Activated CD8-positive, alpha-beta memory T cell treated with anti-CD3 and anti-CD28 coated beads for 1 hour (primary cell): ENCODE measurements at places on chromosomes 2 and 18.

DNA sequence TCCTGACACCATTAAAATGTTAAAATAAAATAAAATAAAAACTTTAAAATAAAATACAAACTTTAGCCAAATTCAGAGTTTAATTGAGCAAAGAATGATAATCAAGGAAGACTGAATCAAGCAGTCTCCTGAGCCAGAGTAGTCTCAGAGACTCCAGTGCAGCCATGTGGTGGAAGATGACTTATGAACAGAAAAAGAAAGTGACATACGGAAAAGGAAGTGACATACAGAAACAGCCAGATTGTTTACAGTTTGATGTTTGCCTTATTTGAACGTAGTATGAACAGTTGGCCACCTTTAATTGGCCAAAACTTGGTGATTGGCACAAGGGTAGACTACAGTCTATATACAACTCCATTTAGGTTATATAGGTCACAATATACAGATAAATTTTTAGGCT is 787.2 kb downstream of the ADCYAP1 start:
- no peak for DNase-seq

- DNase-seq: no peak
These were observed 125.0 kb downstream of the SETBP1 start for GRCh38 chr18:44805643-44806042.

DNA sequence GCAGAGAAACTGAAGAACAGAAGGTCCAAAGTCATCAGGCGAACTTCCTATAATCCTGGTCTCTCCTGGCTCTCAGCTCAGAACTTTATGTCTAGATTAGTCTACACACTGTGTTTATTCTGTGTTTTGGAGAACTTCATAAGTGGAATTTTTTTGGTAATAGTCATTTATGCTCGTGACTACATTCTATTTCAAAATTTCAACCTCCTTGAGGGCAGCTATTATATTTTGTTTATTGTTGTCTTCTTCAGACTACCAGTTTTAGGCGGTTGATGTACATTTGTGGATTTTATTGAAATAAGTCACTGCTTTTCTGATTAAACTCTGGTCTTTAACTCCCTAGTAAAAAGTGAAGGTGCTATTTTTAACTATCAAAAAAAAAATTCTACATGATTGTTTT is 816.6 kb downstream of the SATB2 start:
- DNase-seq: no peak

- no peak for DNase-seq
These were observed 3.9 kb upstream of the TNFRSF11A start for GRCh38 chr18:62321201-62321600.

DNA sequence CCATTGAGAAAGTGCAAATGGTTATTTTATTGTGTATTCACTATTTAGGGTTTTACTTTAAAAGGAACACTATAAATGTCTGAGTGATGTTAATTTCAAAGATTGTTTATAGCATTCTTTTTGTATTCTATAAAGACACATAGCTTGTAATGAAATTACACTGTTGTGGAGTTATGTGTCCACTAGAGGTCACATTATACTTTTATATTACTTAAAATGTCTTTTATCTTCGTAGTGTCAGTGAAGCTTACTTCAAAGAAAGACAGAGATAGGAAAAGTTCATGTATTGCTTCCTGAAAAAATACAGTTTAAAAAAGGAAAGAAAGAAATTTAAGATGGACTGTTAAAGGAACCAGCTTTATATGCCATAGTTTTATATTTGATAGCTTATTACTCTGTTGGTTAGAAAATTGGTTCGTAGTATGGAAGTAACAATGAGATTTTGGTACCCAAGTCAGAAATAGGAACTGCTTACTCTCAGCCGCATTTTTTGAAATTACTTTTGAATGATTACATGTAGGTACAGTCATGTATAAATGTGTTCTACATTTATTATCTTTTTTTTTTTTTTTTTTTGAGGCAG is 20.5 kb downstream of the APLF start:
- DNase-seq: no peak

GRCh38 chr2:225465827-225466226 is 66.3 kb downstream of the NYAP2 start:
- DNase-seq: no peak

- DNase-seq: no peak
These were observed 651 bp downstream of the KCNK3 start for GRCh38 chr2:26692897-26693849.

GRCh38 chr2:78676921-78677696 is 348.4 kb upstream of the REG3G start:
- DNase-seq: no peak

DNA sequence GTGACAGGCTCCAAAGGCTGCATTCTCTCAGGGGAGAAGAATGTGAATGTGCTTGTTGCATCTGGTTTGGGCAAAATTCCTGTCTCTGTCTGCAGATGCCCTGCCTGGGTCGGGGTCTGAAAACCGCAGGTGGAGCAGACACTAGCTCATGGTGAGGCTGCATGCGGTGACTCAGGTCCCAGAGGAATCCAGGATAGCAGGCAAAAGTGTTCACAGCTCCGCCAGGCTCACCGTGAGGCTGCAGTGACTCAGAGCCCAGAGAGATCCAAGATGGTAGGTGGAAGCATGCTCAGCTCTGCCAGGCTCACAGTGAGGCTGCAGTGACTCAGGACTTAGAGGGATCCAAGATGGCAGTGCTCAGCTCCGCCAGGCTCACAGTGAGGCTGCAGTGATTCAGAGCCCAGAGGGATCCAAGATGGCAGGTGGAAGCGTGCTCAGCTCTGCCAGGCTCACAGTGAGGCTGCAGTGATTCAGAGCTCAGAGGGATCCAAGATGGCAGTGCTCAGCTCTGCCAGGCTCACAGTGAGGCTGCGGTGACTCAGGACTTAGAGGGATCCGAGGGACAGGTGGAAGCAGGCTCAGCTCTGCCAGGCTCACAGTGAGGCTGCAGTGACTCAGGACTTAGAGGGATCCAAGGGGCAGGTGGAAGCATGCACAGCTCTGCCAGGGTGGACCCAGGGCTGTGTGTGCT is 200.5 kb downstream of the ACKR3 start:
- no peak for DNase-seq

DNA sequence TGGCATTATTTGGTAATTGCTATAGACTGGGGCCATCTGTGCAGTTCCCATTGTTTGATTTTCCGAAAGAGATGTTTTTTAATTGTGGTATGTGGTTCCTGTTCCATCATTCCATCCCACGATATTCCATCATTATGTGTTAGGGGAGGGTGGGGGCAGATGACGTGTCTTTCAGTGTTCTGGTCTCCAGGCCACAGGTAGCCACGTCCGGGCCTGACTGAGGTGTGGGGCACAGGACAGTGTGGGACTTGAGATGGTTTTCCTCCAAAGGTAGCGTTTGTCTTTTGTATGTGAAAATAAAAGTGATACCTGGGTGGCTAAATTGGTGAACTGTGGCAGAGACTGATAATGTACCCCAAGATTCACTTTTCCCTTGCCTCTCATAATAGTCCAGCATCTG is 192.2 kb upstream of the HAAO start:
- DNase-seq: no peak

GRCh38 chr2:29520001-29520400 is 401.4 kb downstream of the ALK start:
- no peak for DNase-seq

GRCh38 chr2:162965191-162965590 is 126.6 kb upstream of the KCNH7 start:
- DNase-seq: no peak

GRCh38 chr2:73334045-73334444 is 40.7 kb upstream of the EGR4 start:
- no peak for DNase-seq

- DNase-seq: no peak
These were observed 642 bp upstream of the KCNK3 start for GRCh38 chr2:26691881-26692278.

GRCh38 chr2:119809339-119810048 is 49.8 kb downstream of the PTPN4 start:
- no peak for DNase-seq

GRCh38 chr2:105055613-105056012 is 17.7 kb downstream of the MRPS9 start:
- DNase-seq: no peak

DNA sequence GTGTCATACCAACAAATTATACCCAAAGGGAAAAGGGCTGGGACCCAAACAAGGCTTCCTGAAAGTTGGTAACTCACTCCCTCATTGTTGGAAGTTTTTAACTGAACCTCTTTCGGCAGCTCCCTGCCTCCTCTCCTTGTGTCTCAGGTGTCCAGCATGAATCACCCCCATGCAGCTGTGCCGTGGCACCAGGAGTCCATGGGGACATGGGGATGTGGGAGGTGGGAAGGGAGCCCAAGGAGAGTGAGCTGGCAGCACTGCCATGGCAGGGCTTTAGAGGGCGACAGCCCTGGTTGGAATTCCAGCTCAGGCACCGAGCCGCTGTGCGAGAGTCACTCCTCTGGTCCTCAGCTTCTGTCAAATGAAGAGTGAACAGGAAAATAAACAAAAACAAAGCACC is 12.5 kb upstream of the GYPC start:
- DNase-seq: no peak

GRCh38 chr18:4444306-4444705 is 10.8 kb downstream of the DLGAP1 start:
- DNase-seq: no peak

GRCh38 chr2:189012351-189012750 is 38.2 kb downstream of the COL3A1 start:
- no peak for DNase-seq

DNA sequence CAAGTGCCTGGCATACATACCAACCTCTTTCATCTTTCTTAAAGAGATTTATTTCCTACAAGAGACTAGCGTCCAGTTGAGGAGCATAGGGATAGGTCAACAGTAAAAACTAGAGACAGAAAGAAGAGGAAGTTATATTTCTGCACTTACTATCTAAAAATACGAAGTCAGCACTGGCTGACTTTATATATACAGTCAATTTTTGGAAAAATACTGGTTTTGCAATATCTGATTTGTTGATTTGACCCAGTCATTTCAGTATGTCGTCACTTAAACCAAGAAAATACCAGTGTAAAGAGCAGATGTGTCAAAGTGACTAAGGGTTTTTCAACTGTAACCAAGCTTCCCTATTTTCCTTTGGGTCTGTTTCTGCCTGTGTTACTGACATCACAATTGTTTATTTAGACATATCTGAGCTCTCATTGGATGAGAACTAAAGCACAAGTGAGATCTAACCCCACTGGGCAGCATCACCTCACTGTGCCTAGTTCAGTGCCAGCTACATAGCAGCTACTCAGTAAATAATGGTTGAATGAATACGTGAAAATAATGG is 23.0 kb downstream of the CYTIP start:
- no peak for DNase-seq

DNA sequence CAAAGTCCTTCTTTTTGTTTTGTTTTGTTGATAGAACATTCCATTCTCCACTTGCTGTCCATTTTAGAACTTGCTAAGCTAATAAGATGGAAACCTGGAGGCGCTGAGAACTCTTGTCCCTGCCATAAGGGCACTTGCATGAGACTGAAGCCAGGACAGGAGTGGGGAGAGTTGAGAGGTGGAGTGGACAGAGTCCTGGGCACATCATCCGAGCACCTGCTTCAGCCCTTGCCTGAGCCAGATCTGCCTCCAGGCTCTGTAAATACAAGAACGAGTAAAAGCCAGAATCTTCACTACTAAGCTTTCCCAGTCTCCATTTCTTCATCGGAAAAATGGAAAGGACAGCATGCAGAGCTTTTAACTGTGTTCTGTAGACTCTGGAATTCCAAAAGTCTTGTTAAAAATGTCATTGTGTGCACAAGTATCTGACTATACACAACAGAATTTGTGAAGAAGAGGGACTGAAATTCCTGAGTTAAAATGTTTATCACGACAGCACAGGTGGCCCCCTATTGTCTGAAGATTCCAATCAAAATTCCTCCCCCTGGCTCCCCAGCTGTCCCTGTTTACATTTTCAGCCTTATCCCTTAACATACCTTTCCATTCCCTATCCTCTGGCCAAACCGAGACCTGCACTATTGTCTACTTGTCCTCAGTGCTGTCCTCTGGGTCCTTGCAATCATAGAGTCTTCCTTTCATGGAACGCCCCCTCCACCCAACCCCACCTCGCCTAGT is 498.2 kb upstream of the TNP1 start:
- no peak for DNase-seq

DNA sequence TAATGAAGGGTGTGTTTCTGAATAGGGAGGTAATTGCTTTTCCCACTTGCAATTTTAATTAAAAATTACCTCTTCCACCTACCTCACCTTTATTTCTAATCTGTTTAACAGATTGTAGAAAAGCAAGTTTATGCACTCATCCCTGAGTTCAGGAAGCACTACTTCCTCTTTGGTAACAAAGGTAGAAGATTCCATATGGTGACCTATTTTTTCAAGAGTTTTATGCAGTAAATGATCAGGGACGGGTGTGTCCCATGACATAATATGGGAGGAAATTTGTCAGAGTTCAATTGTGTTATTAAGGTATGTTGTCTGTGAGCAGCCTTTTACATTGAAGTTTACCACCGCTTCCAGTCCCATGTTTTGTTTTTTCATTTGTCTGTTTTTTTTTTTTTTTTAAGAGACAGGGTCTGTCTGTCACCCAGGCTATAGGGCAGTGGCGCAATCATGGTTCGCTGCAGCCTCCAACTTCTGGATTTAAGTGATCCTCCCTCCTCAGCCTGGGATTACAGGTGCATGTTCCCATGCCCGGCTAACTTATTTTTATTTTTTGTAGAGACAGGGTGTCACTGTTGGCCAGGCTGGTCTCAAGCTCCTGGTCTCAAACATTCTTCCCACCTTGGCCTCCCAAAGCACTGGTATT is 68.2 kb downstream of the ASAP2 start:
- DNase-seq: no peak

DNA sequence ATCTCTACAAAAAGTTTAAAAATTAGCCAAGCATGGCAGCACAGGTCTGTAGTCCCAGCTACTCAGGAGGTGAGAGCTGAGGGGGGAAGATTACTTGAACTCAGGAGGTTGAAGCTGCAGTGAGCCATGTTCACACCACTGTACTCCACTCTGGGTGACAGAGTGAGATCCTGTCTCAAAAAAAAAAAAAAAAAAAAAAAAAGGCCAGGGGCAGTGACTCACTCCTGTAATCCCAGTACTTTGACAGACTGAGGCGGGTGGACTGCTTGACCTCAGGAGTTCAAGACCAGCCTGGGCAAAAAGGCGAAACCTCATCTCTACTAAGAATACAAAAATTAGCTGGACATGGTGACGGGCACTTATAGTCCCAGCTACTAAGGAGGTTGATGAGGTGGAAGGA is 37.0 kb downstream of the PUM2 start:
- DNase-seq: no peak

DNA sequence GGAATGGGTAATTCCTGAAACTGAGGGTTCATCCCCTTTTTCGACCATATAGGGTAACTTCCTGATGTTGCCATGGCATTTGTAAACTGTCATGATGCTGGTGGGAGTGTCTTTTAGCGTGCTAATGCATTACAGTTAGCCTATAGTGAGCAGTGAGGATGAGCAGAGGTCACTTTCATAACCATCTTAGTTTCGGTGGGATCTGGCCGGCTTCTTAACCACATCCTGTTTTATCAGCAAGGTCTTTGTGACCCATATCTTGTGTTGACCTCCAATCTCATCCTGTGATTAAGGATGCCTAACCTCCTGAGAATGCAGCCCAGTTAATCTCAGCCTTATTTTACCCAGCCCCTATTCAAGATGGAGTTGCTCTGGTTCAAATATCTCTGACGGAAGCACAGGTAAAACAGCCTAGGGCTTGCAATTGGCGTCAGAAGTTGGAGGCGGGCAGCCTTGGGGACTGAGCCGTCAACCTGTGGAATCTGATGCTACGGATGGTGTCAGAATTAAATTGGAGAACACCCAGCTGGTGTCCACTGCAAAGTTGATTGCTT is 19.5 kb downstream of the RALBP1 start:
- DNase-seq: no peak

GRCh38 chr2:144630459-144631215 is 110.7 kb upstream of the ZEB2 start:
- no peak for DNase-seq
